ENCODE measurements at places on chromosomes 5 and 9.

DNA sequence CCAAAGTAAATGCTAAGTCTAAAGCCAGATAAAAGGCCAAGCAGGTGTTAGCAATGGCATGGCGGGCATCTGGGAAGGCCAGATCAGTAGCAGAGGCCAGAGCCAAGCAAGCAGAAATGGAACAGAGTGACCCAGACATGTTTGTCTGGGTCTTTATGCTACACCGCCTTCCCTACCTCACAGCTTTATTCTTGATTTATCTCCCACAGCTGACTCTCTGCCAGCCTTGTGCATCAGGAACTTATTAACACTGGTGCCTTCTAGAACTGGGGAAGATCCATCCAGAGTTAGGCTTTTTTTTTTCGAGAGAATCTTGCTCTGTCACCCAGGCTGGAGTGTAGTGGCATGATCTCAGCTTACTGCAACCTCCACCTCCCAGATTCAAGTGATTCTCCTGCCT is 112.5 kb upstream of the SLC44A1 start:
- DNase-seq, result no peak

DNA sequence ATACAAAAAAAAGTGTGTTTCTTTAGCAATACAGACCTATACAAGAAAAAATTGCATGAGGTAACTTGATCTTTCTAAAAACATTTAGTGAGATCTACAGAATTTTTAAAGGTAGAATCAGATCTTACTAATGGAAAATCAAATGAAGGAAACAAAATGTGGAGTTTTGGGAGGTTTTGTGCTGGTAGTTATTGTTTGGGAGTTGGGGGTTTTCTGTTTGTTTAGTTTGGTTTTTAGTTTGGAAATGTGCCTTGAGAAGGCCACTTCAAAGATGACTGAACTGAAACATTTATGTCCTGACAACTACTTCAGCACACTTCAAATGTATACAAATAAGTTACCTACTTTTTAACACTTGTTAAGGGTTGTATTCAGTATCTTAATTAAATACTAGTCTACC is 280.1 kb downstream of the NR2F1-AS1 start:
- no peak for DNase-seq

DNA sequence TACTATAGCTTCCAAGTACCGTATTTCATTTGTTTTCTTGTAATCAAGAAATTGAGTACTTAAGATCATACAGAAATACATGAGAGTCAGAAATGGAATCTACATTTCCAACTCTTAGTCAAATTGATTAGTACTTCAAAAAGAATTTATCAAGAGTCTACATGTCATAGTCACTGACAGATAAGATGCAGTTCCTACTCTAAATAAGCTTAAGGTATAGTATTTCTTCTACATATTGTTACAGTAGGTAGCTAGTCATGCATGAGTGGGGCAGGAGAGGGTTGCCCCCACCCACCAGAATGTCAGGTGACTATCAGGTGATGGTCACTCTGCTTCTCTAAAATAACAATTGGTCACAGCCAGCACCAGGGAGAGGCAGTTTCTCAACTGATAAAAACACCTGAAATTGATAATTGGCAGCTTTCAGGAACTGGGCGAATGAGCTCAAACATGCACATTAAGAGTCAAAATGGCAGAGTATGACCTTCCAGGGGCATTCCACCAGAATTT is 2.9 kb downstream of the BAAT start:
- no peak for DNase-seq

GRCh38 chr9:20650313-20650712 is 28.0 kb upstream of the MLLT3 start:
- no peak for DNase-seq

- DNase-seq, result no peak
Measured at GRCh38 chr5:19240170-19240569, 747.8 kb downstream of the CDH18 start.

- DNase-seq, result no peak
Measured at GRCh38 chr9:83511051-83511450, 27.1 kb downstream of the FRMD3 start.

Data from stimulated activated CD4-positive, alpha-beta T cell treated with anti-CD3 and anti-CD28 coated beads, Interleukin-1b, Interleukin-23, amount 100 ng/mL, for 24 hours (primary cell).